ENCODE measurements at places on chromosomes 12 and 14.
A peak's percentile ranks its signal among the peaks of the same experiment; 100 is the strongest.

- DNase-seq = no peak
Measured at GRCh38 chr12:3882896-3883564, 9.8 kb upstream of the PARP11 start.

DNA sequence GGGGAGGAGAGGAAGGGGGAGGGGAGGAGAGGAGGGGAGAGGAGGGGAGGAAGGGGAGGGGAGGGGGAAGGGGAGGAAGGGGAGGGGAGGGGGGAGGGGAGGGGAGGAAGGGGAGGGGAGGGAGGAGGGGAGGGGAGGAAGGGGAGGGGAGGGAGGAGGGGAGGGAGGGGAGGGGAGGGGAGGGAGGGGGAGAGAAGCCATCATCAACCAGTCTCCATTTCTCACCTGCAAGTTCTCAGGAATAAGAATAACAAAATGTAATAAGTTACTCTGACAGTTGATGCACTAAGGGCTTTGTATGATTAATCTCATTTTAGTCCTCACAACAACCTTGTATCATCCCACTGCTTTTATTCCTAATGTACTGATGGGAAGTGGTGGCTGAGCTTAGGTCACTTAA is 59.1 kb upstream of the TMEM263 start:
- DNase-seq = no peak

GRCh38 chr14:57871459-57872080 is 5.7 kb upstream of the SLC35F4 start:
- peak; percentile 12 for DNase-seq

DNA sequence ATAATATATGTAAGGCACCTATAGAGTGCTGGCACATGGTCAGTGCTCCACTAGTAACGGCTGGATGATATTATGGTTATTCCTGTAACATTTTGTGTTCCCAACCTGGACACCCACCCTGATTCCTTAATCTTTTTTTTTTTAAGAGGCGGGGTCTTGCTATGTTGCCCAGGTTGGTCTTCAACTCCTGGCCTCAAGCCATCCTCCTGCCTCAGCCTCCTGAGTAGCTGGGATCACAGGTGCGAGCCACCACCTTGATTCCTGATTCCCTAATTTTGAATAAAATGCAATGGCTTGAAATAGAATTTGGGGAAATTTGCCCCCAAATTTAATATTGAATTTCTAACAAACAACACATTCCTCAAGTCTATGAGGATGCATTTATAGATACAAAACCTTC is 7.4 kb downstream of the C14orf93 start:
- DNase-seq = no peak

GRCh38 chr14:104680056-104680805 is 9.2 kb upstream of the INF2 start:
- no peak for DNase-seq

DNA sequence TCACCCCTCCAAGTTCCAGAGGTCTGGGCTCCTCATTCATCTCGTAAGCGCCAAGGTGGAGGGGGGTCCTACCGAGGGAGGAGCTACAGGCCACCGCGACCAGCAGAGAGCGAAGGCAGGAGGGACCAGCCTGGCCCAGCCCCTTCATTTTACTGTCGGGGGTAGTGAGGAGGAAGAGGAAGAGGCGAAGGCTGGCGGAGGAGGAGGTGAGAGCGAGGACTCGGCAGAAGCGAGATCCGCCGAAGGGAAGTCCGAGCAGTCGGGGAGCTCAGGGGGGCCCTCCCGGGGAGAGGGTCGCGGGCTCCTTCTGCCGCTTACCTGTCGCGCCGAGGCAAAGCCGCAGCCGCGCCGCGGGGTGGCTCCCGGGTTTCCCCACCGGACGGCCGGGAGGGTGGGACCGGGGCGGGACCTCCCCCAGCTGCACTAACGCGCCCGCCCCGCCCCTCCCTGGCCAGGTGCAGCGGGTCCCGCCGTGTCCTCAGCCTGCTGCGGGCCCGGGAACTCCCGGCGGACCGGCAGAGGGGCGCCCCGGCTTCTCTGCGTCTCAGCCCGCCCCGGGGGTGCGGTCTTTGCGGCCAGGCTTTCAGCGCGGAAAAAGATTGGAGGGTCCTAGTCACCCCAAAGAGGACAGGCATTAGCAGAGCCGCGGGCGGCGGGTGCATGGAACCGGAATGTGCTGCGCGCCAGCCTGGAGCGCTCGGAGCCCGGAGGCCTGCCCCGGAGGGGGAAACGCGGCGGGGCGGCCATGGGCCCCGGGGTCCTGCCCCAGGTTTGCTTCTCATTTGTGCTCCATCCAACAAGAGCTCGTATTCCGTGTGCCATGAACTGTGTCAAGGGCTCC is at the start of gene GALNT6:
Gene GALNT6, minus strand, starts transcription at position 124 of the 841 bp plus-strand sequence. CDS start 11,625 bp downstream, outside the sequence.
- peak; percentile 72 for DNase-seq

DNA sequence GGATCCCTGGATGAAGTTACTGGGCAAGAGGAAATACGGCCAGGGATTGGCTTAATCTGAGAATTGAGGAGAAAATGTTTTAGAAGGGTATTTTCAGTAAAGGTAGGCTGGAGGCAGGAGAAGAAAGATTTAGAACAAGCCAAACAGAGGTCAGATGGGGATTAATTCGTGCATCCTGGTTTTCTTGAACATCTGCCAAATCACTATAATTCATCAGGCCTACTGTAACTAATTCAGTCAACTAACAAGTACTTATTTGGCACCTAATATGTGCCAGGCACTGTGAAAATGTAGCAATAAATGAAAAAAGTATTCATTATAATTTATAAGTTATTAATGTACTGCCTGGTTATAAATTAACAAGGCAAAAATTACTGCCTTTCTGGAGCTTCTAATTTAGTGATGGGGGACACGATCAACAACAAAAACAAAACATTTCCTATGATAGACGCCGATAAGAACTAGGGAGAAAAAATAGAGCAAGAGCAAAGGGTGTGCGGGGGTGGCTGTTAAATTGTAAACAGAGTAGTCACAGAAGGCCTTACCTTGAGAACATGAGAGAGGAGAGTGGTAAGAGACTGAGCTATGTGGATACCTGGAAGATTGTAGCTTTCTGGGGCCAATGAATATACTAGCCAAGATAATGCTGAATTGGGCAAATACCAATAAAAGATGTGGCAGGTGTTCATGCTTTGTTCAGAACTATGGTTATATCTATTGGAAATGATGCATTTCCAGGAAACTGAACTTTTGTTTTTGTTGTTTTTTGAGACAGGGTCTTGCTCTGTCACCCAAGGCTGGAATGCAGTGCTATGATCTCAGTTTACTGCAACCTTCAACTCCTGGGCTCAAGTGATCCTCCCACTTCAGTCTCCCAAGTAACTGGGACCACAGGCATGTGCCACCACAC is 34.0 kb downstream of the DUSP16 start:
- no peak for DNase-seq

- DNase-seq = peak; percentile 44
Measured at GRCh38 chr12:12891080-12891880, at the start of gene GPRC5A. GPRC5A (plus strand) TSS chr12:12891562; CDS start chr12:12908250, 16,688 bp downstream.

GRCh38 chr12:20832911-20833310 is 22.4 kb downstream of the SLCO1B3 start:
- no peak for DNase-seq

DNA sequence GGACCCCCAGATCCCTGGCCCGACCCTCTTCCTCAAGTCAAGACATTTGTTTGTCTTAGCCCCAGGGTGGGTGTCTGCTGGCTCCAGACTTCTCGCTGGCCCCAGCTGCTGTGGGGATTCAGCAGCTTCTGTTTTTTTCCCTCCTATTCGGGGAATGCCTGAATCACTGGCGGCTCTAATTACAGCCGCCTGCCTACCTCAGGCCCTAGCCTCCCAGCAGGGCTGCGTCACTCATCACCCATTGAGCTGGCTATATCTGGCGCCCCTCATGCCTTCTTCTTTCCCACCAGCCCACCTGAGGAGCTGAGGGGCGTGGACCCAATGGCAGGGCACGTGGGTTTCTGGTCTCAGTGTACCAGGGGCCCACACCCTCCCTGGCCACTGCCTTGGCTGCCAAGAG is 10.1 kb downstream of the KRT80 start:
- DNase-seq = no peak

DNA sequence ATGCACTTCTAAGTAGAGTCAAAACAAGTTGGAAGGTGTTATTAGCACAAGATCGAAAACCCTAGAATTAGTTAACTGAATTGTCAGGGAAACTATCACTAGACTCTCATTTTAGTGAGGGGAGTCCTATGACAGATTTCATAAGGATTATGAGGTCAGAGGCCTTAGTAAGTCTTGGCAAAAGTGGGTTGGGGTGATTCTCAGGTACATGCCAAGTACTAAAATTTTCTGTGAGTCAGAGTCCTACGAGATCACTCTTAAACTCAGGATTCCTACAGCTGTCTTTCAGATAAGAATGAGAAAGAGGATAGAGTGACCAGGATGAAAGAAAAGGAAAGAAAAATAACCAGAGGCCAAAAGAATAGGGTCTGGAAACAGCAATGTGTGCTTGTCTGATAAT is 50.8 kb upstream of the BBS10 start:
- no peak for DNase-seq

DNA sequence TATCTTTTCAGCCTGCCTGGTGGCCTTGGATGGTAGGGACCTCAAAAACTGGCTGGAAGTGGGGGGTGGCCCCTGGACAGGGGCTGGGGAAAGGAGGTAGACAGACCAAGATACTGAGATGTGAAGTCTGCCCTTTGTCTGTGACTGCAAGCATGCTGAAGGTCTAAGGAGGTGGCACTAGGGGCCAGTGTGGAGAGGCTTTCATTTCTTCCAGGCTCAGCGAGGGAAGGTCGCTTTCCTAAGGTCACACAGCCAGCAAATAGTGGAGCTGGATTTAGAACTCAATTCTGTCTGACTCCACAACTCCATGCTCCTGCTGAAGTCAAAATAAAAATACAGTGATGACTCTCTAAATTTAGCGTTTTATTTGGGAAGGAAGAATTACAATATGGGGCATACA is 11.3 kb upstream of the PLBD2 start:
- no peak for DNase-seq

DNA sequence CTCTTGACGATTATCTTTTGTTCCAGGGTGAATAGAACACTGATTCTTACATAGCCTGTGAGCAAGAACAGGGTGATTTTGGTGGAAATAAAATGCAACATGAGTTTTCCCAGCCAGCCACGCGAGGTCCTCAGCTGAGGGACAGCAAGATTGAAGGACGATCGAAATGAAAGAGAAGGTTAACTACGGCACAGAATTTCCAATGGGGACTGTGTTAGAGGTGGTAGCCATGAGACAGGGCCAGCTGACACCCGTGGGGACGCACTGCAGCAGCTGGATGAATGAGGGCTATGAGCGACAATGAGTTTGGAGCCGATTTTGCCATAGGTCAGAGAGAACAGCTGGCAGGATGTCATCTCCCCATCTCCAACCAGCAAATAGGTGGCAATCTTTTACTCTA is 243.4 kb upstream of the PELI2 start:
- no peak for DNase-seq

GRCh38 chr14:50230401-50230700 is 1.0 kb downstream of the SOS2 start:
- no peak for DNase-seq

DNA sequence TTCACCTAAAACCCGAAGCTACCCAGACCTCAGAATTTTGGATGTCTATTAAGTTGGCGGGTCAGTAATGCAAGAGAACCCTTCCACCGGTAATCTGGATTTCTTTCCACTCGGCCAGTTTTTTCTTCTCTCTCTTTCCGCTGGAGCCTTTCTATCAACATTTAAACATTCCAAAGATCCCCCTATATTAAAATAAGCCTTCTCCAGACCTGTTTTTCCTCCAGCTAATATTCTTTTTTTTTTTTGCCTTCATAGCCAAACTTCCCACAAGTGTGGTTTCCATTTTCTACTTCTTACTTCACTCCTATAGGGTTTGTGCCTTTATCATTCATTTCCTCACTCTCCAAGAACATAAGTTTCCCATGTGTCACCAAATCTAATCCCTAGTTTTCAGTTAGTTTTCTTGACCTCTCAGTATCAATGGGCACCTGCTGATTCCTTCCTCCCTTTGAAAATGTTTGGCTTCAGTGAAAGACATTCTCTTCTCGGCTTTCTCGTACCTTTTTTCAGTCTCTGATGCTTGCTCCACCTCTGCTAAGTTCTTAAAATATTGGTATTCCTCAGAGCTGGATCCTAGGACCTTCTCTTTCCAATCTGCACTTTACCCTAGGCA is 583 bp upstream of the SDR39U1 start:
- no peak for DNase-seq

DNA sequence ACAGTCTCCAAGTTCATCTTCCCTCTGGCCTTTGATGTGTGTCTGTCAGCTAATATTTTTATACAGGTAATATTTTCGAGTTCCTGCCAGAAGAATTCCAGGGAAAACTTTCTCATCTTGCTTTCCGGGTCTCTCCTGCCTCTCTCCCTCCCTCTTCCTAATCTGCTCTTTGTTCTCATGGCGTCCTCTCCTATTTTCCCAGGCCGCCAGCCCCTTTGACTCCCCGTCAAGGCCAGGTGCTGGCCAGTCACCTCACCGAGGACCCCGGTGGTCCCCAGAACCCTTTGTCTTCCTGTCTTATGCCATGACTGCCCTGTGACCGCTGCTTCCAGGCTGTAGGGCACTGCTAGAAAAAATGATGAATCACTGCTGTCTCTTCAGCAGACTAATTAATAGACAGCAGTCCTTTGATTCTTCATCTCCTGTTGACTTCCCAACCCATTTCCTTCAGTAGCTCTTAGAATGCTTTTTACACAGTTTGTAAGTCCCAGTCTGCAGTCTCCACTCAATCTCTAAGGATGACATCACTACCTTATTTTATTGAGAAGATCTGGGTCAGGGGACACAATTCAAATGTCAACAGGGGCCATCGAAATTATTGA is 40.7 kb downstream of the PPFIBP1 start:
- DNase-seq = no peak

DNA sequence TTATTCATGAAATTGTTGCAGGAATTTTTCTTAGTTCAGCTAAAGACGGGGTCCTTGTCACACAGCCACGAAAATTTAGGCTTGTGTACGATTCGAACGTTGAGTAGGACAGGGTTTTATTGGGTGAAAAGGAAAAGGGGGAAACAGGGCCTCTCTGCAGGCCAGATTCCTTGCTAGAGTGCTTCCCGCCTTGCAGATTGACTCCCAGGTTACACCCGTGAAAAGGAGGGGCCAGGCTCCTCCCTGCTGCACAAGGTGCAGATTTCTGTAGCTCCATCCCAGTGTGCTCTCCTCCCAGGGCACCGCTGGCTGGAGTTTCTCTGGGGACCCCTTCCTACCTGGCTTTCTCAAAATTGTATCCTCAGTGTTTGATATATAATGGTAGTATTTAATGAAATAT is 221.5 kb downstream of the ERC1 start:
- DNase-seq = no peak

DNA sequence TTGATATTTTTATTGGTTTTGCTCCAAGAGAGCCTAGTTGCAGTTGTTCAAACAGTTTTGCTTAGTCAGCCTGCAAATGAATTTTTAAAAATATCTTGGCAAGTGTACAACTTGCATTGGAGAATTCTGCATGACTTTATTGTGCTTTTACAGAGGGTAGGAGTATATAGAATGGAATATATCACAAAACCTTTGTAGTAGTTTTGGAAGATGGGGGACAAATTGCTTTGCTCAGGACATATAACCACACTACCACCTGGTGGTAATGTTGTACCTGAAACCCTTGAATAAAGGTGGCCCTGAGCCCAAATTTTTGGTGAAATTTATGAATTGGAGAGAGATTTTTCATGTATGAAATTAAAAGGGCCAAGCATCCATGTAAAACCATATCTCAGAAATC is 645.2 kb downstream of the MED13L start:
- no peak for DNase-seq

GRCh38 chr14:91858536-91859275 is 8.6 kb downstream of the TC2N start:
- no peak for DNase-seq
